ENCODE measurements at places on chromosomes 1 and 21. TPM values are rescaled to one million over a fixed set of nuclear protein-coding genes. Genes with fewer than 3 reads are reported as not detected.

SAMD13 gene
- 0.61 TPM for total RNA-seq

TNFRSF18 gene
- total RNA-seq: 1.9 TPM

SLC6A9 gene
- total RNA-seq: 30.1 TPM

DNA sequence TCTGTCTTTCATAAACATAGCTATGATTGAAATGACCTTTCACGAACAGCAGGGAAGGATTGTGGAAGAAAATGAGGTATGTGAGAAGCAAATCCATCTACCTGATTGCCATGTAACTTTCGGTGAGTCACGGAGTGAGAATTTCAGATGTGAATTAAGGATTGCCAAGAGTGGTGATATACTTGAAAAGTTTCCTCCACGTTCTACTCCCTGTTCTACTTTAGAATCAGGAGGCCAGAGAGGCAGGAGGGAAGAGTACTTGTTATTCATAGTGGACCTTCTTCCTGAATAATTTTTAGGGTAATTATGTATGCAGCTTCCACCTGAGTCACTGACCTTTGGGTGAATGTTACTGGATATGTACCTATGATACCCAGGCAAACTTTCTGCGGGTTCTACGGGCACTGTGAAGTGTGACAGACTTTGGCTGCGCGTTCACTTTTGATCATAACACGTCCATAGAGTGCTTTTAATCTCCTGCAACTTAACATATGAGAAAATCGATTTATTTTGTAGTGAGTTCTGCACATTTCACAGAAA lies 2.6 kb upstream of the KCNE1 start:
- no peaks in the 10 kb centered on the region for H3K4me1 ChIP-seq
- no peak overlapping the region for H3K27ac ChIP-seq
- no peaks in the 10 kb centered on the region for H3K36me3 ChIP-seq
- no peak overlapping the region for H3K4me3 ChIP-seq
- no peak for DNase-seq

DNA sequence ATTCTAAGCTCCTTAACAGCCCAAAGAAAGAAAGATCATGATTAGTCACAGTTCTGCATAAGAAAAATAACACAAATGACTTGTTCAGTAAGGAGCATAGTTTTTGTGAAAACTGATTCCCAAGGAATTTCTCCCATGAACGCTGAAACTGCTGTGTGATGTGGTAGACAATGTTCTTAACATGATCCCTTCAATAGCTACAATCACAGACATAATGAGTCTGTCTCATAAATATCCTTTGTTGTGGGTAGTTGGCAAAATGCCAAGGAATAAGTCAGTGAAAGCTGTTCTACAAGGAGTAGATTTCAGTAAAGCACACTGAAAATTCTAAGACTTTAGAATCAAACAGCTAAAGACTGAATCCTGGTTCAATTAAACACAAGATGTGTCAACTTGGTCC lies 404.8 kb downstream of the HLX start:
- H3K27me3 ChIP-seq: no peaks in the 10 kb centered on the region
- no peak for DNase-seq
- H3K4me1 ChIP-seq: no peaks in the 10 kb centered on the region
- no peak overlapping the region for H3K27ac ChIP-seq
- peaks cover 4% of the 10 kb centered on the region for H3K36me3 ChIP-seq
- H3K4me3 ChIP-seq: no peak overlapping the region

DNA sequence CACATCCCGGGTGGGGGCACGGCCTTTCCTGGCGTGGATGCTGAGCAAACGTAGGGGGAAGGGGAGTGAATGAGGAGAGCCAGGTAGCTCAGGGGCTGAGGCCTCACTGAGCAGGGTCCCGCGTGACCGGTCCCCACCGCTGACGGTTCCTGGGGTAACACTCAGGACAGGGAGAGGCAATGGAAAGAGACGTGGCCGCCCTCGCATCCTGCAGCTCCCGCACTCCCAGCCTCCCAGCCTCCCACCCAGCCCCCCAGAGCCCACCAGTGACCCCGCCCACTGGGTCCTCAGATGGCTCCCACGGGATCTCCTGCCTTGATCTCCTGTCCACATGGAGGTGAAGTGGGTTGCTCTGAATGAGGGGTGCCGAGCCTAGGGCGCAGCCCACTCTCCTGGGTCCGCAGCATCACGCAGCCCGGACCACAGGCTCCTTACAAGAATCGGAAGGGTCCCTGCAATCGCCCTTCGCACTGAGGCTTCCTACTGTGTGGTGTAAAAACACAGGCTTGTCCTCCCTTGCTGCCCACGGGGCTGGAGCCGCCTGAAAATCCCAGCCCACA lies 2.4 kb downstream of the TSPEAR start:
- peaks cover 55% of the 10 kb centered on the region for H3K27me3 ChIP-seq
- no peak for DNase-seq
- H3K4me1 ChIP-seq: peaks cover 7% of the 10 kb centered on the region
- H3K36me3 ChIP-seq: no peaks in the 10 kb centered on the region

DNA sequence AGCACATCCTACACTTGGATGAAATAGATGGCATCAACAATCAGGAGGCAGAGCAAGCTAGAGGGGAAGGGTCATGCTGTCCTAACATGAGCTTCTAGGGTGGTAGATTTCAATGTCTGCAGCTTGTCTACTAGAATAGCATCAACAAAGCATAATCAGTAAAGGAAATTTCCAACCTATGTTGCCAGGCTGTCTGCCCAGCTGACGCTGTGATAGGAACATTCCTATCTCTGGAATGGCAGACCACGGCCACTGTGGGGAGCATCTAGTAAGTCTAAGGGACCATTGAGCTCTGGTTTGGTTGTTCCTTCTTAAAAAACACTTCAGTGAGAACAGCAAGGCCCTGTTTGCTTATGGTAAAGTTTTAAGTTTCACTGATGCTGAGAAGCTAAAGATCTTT lies 206.8 kb downstream of the PAPPA2 start:
- no peak overlapping the region for H3K4me3 ChIP-seq
- no peak for DNase-seq
- no peaks in the 10 kb centered on the region for H3K4me1 ChIP-seq
- H3K27me3 ChIP-seq: no peaks in the 10 kb centered on the region
- no peaks in the 10 kb centered on the region for H3K36me3 ChIP-seq

VANGL1 gene
- total RNA-seq: 13.5 TPM

DNA sequence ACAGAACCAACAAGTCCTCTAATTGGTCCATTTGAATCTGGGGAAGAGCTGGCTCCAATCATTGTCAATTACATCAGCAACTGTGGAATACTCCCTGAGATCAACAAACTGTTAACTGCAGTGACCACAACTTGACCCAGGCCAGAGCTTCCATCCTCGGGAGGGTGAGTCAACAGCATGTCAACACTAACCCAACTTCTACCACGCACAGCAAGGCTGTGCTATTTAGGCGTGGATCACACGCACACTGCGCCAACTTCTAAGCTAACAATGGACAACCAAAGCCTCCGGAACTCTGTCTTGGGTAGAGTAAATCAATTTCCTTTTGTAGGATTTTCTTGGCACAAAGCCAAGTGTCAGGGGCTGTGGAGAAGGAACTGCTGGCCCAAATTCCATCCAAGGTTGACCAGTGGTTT lies 30.4 kb downstream of the APP start:
- no peak overlapping the region for H3K27ac ChIP-seq
- peaks cover 10% of the 10 kb centered on the region for H3K36me3 ChIP-seq
- no peaks in the 10 kb centered on the region for H3K27me3 ChIP-seq
- no peak overlapping the region for H3K4me3 ChIP-seq
- no peaks in the 10 kb centered on the region for H3K4me1 ChIP-seq

- no peak overlapping the region for H3K27ac ChIP-seq
- no peaks in the 10 kb centered on the region for H3K27me3 ChIP-seq
- no peaks in the 10 kb centered on the region for H3K4me1 ChIP-seq
- H3K4me3 ChIP-seq: no peak overlapping the region
- peaks cover 2% of the 10 kb centered on the region for H3K36me3 ChIP-seq
These were observed 128.6 kb downstream of the ST6GALNAC3 start for GRCh38 chr1:76203127-76203526.

HLX gene
- 0.88 TPM for total RNA-seq

GRCh38 chr21:25822981-25823380 lies 88.2 kb downstream of the GABPA start:
- H3K27me3 ChIP-seq: no peaks in the 10 kb centered on the region
- H3K4me1 ChIP-seq: no peaks in the 10 kb centered on the region
- H3K36me3 ChIP-seq: no peaks in the 10 kb centered on the region
- no peak for DNase-seq

GRCh38 chr1:233572896-233573295 lies 41.0 kb upstream of the KCNK1 start:
- DNase-seq: no peak
- no peaks in the 10 kb centered on the region for H3K36me3 ChIP-seq
- no peak overlapping the region for H3K27ac ChIP-seq
- H3K4me3 ChIP-seq: no peak overlapping the region

DNA sequence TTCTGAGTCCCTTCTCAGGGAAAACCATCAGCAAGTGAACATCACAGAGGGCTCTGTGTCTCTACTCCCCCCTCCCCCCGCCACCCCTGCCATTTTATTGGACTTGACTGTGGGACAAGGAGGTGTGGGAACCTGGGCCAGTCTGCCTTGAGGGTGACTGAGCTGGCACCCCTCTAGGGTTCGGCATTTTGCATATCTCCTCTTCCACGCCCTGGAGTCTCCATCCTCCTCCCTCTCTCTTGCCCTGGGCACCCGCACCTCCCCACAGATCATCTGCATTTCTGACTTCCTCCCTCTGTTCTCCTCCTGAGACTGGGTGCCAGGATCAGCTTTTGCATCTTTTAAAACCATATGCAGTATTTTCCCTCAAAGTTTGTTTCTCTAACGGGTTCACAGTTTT lies 107.1 kb upstream of the ERRFI1 start:
- H3K27ac ChIP-seq: no peak overlapping the region
- H3K4me3 ChIP-seq: no peak overlapping the region
- DNase-seq: no peak
- no peaks in the 10 kb centered on the region for H3K27me3 ChIP-seq

DNA sequence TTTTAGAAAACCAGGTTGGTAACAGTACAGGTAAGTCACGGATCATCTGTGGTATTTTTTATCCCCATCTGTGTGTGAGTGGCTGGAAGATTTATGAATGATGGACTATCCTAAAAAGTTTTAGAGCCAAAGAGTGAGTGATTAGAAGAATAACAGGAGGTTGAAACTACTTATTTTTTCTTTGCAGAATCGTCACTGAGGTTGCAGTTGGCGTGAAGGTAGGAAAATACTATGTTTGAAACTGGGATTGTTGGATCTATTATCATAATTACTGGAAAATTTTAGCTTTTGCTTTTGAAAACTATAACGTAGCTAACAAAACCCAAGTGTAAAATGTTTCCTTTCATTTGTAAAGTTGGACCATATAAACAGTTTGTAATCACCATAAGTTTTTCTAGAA lies 1.8 kb downstream of the PTBP2 start:
- H3K36me3 ChIP-seq: peaks cover 51% of the 10 kb centered on the region
- DNase-seq: no peak
- no peaks in the 10 kb centered on the region for H3K27me3 ChIP-seq
- no peak overlapping the region for H3K27ac ChIP-seq

DNA sequence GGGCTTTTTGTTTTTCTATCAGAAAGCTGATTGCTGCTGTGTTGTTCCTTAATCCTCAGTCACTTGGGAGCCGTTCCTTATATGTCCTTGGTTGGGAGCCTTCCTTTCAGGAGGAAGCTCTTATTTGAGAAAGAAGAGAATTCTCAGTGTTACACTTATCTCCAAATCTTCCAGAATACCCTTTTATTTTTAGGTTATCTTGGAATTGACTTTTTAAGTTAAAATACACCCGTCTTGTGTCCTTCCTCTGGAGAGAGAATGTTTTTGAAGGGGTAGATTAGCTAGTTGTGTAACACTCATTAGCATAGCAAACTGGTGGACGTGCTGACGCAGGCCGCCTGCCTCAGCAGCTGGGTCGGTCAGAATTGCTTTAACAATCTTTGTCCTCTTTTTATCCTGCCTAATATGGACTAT lies 42.1 kb downstream of the LRRC8B start:
- H3K4me3 ChIP-seq: no peak overlapping the region
- no peak overlapping the region for H3K27ac ChIP-seq
- peaks cover 8% of the 10 kb centered on the region for H3K4me1 ChIP-seq
- H3K27me3 ChIP-seq: no peaks in the 10 kb centered on the region

VWA1 gene
- 55.6 TPM for total RNA-seq

All from H9 (cell line).